ENCODE measurements at places on chromosomes 7 and 10.

DNA sequence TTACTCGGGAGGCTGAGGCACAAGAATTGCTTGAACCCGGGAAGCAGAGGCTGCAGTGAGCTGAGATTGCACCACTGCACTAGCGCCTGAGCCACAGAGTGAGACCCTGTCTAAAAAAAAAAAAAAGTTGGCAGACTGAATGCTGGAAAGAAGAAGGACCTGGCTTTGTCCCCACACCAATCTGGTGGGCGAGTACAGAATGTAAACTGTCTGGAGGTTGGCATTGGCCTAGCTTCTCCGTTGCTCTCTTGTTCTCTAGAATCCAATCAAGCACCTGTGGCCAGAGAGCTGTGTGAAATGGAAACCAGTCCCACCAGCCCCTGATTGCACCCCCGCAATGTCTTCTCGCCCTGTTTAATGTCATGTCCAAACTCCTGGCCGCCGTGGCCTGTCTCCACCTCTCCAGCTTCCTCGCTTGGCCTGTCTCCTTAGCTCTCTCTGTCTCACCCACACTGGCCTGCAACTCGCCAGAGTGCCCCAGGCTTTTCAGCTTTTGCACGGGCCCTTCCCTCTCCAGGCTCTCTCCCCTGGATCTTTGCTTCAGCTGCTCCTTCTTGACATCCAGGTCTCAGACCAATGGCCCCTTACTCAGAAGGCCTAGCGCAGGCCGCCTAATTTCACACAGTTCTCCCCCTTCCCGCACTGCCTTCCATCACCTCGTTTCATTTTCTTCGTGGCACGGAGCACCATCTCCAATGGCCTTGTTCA, 670 bp upstream of the AGK start:
- no peak for DNase-seq

- DNase-seq = no peak
Measured at GRCh38 chr7:132400561-132401142, 175.6 kb downstream of the PLXNA4 start.

DNA sequence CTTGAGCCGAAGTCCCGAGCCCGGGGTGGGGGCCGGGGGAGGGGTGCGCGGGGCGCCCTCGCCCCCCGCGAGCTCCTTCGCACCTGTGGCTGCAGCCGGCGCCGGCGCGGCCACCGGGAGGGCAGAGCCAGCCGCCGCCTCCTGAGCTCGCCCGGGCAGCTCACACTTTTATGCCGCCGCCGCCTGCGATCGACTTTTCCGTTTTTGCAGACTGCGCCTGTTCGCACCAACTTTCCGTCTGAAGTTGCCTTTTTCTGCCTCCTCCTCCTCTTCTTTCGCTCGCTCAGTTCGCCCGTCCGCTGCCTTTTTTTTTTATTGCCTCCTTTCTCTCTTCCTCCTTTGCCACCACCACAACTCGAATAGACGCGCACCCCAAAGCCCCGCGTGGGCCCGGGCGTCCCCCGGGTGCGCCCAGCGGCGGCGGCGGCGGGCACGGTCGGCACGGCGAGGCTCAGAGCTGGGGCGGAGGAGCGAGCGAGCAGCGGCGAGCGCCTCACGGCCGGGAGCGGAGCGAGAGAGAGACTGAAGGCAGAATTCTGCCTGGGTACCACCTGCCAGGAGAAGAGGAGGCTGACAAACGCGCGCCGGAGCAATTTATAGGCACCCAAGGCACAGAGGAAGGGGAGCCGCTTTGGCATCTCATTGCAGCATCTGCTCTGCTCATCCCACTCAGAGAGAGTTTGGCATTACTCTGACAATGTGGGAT, at the start of gene C1QL3:
Gene C1QL3, minus strand, starts transcription at position 569 of the 706 bp plus-strand sequence. CDS start 814 bp downstream, outside the sequence.
- no peak for DNase-seq

DNA sequence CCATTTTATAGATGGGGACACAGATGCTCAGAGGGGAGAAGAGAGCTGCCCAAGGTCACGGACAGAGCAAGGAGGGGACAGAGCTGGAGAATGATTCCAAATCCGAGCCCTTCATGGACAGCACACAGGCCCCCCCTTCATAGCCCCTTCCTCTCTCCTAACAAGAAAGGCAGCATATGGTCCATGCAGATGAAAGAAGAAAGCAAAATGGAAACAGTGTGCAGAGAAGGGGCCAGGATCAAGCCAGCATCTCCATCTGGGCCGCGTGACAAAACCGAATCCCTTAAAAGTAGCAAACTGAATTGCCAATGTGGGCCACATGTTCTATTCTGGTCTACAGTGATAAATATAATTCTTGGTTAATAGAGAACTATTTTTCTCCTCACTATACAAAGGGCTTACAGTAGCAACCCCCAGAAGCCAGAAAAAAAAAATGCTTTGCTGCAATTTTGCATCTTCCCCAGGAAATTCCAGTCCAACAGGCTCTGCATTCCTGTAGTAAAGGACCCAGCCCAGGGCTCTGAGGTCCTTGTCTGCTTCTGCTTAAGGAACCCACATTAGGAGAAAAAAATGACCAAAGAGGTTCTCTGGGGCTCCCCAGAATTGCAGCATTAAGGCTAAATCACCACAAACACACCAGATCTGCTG, 7.8 kb downstream of the CPXM2 start:
- no peak for DNase-seq

GRCh38 chr10:81866753-81867152, 8.2 kb upstream of the NRG3 start:
- no peak for DNase-seq

DNA sequence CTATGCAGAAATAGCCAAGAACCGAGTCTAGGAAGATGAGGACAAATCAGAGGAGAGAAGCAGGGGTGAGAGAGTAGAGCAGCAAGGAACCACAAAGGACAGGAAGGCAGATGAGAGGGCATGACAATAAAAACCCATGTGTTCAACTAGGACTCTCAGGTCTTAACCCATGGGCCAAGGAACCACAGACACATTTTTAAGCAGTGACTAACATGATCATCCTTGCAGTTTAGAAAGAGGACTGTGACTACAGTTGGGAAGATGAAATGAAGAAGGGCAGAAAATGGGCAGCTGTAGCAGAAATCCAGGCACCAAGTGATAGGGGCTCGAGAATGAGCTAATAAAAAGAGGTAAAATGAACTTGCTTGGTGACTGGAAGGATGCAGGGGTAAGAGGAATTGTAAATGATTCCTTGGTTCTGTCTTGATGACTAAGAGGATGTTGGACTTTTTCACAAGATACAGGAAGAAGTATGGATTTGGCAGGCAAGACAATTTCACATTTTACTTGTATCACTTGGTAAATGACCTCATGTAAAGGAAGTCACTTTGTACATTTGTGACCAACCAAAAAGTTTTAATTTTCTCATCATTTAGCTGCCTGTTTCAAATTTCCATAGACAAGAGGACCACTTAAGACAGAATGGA, 22.8 kb downstream of the SGMS1 start:
- no peak for DNase-seq

GRCh38 chr7:67301667-67302066, 305.0 kb downstream of the TYW1 start:
- DNase-seq = no peak

DNA sequence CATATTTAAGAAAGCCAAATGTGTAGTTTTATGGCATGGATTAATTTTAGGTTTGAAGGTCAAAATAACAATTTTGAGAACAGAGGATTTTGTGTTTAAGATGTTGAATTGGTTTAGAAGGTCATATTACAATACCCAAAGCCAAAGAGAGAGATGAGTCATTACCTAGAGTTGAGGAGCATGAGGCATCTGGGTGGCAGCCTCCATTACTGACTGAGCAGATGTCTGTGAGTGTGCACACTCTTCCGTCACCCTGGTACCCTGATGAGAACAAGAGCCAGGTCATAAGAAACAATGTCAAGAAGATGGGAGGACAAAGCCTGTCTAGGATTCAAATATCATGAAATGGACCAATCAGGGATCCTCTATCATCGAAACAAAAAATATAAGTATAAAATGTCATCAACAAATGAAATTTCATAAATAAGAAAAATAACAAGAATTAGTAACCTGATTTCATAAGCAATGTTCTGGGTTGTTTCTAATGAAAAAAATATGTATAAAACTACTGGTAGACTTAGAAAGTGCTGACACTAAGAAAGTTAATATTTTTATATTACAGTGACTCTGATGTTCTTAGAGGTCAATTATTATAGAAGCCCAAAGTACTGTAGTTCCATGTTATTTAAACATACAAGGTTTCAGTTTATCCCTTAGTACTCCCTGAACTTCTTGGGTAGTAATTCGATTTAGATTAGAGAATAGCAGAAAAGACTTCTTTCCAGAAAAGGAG, 20.0 kb downstream of the CUBN start:
- no peak for DNase-seq

- no peak for DNase-seq
Measured at GRCh38 chr10:99894613-99895012, 112.2 kb downstream of the ABCC2 start.

GRCh38 chr10:101446947-101447346, 93.0 kb downstream of the BTRC start:
- no peak for DNase-seq

DNA sequence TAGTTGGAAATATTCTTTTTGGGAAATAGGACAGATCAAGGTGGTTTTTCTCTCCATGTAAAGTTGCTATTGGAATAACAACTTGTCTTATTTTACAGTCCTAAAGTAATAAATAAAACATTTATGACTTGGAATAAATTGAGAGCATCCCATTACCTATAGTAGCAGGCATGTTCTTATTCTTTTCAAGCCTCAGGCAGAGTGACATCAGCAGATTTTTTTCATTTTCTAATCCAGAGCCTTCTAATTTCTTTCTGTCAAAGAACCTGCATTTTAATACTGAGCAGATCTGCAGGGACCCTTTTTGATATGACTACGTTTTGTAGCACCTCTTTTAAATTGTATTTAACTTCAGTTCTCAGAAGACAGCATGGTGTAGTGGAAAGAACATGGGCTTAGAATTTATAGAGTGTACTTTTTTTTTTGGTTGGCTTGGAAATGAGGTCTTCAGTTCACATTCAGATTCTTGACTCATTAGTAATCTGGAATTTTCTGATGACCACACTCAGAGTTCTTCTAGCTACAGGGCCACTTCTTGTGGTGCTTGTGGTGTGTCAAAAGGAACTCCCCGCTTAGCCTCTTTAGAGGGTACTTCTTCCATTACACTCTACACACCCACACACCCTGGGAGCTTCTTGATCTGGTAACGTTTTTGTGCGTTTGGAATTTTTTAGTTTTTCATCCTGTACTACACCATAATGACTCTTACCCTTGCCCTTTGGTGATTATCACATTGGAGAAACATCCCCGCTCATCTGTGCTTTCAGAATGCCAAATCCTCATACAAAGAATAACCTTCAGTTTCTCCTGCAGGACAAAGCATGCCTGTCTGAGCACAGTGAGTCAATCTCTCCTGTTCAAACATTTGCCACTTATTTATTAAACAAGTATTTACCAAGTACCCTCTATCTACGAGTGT, 34.6 kb downstream of the AGK start:
- no peak for DNase-seq

DNA sequence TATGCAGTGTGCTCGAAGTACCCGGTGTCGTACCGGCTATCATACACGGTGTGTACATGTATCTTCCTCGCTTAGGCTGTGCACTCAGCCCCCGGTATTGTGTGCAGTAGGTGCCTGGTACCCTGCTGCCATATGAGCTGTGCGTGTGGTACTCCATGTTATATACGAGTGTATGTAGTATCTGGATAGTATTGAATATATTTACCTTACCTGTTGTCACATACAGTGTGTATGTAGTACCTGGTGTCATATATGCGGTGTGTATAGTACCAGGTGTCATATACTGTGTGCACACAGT, 1.2 kb downstream of the ZMYND11 start:
- no peak for DNase-seq

- DNase-seq = no peak
Measured at GRCh38 chr7:137652721-137653120, 194.1 kb downstream of the DGKI start.

DNA sequence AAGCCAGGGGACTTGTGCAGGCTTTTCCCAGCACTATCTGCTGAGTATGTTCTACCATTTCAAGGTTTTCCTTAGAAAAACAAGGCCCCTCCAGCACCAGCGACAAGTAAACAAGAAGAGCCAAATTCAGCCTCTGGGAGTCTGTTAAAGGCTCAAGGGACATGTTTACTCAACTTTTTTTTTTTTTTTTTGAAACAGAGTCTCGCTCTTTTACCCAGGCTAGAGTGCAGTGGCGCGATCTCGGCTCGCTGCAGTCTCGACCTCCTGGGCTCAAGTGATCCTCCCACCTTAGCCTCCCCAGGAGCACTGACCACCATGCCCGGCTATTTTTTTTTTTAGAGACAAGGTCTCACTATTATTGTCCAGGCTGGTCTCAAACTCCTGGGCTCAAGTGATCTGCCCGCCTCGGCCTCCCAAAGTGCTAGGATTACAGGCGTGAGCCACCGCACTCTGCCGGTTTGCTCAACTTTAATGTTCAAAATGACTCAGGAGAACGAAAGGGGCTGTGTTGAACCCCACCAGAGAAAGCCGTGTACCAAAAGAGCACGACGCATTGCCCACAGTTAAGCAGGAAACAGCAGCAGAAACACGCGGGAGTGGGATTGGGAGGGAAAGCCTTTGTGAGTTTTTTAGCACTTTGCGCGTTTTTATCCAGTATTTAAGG, 772 bp downstream of the PRDX3 start:
- no peak for DNase-seq

GRCh38 chr7:129493555-129493954, 8.8 kb upstream of the SMKR1 start:
- no peak for DNase-seq

DNA sequence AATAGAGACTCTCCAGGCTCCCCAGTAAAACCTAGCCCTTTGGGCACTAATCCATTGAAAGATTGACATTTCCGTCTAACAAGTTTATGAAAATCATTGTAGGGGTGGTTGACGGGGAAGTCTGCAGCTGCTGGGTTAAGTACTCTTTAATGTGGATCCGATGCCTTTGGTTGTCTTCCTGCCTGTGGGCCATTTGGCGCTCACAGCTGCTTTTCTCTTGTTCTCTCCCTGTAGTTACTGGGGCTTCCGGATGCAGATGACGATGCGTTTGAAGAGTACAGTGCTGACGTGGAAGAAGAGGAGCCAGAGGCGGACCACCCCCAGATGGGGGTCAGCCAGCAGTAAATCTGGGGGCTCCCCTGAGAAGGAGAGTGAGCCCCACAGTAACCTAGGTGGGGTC, 22.4 kb downstream of the MTURN start:
- DNase-seq = no peak

- DNase-seq = no peak
Measured at GRCh38 chr10:106795619-106796018, 368.9 kb downstream of the SORCS1 start.
